ENCODE measurements at places on chromosomes 1 and 21.
A peak's percentile ranks its signal among the peaks of the same experiment; 100 is the strongest.

DNA sequence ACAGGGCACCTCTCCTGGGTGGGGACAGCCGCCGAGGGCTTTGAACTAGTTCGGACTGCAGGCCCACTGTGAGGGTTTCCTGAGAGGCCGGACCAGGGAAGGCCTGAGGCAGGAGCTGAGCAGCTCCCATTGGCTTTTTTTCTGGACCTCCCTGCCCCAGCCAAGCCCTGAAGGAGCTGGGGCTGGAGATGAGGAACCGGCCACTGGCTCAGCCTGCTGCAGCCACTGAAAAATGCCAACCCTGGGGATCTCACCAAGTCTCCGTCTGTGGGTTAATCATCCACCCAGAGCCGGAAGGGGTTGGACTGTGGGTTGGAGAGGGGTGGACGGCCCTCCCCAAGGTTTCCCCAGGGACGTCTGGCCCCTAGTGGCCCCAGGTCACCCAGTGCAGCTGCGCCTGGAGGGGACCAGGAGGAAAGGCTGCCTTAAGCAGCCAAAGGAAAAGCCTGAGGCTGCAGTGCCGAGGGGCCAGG is 2.5 kb downstream of the VWA1 start:
- no peak for DNase-seq

- DNase-seq = no peak
These were observed 8.7 kb upstream of the IRF2BP2 start for GRCh38 chr1:234618737-234619049.

DNA sequence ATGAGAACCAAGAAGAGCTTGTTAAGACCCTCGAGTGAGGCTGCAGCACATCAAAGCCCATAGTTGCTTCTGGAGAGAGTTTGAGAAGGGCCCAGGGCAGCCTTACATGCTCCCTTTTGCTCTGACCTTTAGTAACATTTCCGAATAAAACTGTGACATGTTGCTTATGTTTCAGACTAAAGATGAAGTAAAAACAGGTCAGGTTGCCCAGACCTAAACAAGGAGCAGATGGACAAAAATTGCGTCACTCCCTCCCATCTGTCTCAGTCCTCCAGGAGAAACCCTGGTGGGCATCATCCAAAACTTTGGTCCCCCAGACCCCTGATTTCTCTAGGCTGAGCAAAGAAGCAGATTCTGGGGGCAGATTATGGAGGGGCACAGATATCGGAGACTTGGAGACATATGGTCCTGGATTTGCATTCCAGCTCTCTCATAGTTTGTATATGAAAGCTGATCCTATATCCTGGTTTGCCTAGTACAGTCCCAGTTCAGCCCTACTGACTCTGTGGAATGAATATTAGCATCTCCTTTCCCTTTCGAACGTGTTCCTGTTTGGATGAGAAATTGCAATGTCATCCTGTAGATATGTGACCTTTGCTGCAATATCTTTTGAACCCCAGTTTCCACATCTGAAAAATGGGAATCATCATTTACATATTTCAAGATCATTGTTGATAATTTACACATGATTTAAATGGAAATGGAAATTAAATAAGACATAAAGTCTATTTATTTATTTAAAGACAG is 304.9 kb upstream of the USP24 start:
- DNase-seq = no peak

- no peak for DNase-seq
These were observed 13.8 kb downstream of the CLDN14 start for GRCh38 chr21:36466061-36466511.

DNA sequence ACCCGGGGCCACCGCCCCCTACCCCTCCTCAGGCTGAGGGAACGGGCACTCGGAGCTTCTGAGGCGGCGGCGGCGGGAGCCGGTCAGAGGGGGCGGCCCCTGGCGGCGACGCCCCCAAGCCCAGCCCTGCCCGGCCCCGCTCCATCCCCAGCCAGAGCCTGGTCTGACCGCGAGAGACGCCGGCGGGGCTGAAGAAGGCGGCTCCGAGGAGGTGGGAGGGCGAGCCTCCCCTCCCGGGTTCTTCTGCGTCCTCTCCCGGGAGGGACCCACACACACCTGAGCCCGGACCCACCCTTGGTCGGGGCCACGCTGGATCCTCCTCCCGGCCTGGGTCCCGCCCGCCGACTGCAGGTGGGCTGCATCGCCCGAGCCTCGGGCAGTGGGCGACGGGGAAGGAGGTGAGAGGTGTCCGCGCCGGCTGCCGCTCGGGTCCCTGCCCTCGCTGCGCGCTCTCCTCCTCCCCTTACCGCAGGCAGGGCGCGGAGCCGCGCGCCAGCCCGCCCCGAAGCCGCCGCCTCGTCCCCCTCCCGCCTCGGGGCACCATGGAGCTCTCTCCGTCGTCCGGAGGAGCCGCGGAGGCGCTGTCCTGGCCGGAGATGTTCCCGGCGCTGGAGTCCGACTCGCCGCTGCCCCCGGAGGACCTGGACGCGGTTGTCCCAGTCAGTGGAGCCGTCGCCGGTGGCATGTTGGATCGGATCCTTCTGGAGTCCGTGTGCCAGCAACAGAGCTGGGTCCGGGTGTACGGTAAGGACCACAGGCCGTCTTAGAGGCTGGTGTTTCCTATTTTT is at the start of gene RASAL2:
Gene RASAL2, plus strand, starts transcription at position 154 of the 788 bp plus-strand sequence. Its CDS starts 389 bp downstream, at position 543.
- DNase-seq = peak; percentile 3
